ENCODE measurements at places on chromosomes 4 and X.

DNA sequence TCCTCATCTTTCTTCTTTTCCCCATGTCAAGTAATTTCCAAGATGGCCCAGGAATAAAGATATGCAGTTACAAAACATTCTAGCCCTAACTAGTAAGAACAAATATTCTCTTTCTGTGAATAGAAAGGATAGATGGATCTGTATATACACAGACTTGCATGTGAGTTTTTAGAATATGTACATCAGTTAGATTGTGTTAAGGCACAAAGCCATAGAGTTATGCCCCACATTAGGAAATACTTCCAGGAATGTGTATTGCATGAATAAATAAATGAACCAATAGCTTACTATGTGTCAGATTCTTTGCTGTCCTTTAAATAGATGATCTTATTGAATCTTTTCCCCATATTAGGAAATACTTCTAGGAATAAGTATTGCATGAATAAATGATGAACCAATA lies 46.0 kb upstream of the TMPRSS11E start:
- DNase-seq, result no peak

- no peak for DNase-seq
Observed at GRCh38 chrX:66163849-66164411, at the start of gene HEPH. Gene HEPH, plus strand, starts transcription at chrX:66164247. Its CDS starts 6,324 bp downstream, at chrX:66170571.

DNA sequence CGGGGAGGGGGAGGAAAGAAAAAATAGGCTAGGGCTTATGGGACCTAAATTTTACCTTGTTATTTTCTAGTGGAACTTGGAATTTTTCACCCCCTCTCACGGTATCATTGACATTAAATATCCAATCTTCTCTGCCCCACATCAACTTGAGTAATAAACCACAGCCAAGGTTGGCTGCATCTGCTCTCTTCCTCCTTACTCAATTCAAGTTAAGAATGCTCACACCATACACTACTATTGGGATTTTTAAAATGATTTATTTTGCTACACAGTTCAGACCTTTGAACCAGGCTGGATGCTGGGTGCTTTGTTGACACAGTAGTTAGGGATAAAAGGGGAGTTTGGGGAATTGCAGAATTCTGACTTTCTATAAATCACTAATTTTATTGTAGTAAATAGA lies 78.2 kb upstream of the DHX15 start:
- no peak for DNase-seq

GRCh38 chrX:129759576-129760061 lies 20.1 kb upstream of the SASH3 start:
- peak; percentile 2 for DNase-seq

DNA sequence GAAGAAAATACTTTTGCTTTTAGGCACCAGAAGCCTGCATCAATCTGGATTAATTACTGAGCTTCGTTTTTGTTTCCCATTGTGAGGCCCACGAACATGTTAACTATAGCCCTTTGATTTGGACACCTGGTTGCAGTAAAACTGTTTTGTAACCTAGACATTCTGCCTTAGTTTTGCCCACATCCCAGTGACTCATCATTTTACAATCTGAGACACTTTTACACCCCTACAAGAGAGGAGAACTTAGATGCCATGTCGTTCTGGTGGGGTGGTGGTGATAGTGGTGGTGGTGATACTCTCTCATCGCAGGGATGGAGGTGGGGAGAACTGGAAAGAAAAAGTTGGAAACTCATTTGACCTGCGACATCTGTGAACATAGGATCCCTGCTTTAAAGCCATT lies 1257.2 kb downstream of the ADGRL3 start:
- no peak for DNase-seq

DNA sequence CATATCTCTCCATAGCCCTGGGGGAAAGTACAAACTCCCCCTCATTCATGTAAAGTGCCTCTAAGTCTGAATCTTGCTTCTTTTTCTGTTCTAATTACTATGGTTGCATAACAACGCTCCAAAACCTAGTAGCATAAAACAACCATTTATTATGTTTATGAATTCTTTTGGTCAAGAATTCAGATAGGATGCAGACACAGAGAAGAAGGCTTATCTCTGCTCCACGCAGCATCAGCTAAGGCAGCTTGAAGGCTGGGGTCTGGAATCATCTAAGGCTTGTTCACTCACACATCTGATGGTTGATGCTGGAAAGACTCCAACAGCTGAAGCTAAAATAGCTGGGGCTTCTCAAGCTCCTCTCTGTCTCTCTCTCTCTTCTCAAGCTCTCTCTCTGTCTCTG lies 564.5 kb downstream of the ZNF674 start:
- no peak for DNase-seq

- DNase-seq, result no peak
Observed at GRCh38 chrX:22234380-22234779, 38.3 kb upstream of the CBLL2 start.

DNA sequence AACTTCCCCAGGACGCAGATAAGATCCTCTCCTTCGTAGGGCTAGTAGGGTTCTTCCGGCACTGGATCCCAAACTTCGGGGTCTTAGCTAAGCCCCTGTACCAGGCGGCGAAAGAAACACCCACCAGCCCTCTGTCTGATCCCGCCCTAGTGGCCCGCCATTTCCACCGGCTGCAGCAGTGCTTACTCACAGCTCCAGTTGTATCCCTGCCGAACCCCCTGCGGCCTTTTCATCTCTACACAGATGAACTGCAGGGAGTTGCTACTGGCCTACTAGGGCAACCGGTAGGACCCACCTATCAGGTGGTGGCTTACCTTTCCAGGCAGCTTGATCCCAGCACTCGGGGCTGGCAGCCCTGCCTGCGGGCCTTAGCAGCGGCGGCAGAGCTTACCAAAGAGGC lies 961.2 kb downstream of the RPA4 start:
- no peak for DNase-seq

DNA sequence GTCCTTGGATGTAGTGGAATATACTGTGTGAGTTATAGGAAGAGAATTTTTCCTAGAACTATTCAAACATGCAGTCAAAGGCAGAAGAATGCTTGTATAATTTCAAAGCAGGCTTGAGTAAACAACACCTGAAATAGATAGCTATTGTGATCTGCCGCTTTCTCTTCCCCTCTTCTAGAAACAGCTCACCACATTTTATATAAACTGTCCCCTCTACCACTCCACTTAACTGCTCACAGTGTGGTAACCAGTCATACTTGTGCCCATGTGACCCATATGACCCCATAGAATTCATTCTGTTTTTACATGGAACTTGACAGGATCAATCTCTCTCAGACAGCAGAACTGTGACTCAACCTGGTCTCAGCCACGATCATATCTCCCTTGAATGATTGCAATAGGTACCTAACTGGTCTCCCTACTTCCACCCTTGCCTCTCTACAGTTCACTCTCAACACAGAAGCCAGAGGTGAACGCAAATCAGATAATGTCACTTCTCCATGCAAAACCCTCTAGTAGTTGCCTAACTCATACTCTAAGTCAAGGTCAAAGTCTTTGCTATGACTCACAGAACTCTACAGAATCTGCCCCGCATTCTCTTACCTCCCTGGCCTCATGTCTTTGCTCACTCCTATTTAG lies 85.6 kb upstream of the EFHC2 start:
- DNase-seq, result no peak

DNA sequence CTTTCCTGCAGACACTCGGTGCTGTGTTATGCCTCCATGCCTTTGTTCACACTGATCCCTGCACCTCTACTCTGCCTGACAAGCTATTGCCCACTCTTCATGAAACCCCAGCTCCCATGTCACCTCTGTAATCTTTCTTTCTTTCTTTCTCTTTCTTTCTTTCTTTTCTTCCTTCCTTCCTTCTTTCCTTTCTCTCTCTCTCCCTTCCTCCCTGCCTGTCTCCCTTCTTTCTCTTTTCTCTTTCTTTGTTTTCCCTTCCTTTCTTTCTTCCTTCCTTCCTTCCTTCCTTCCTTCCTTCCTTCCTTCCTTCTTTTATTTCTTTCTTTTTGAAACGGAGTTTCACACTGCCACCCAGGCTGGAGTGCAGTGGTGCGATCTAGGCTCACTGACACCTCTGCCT lies 12.5 kb downstream of the GJB1 start:
- no peak for DNase-seq

- no peak for DNase-seq
Observed at GRCh38 chr4:112973750-112974251, 75.7 kb upstream of the ANK2 start.

- DNase-seq, result no peak
Observed at GRCh38 chrX:21639775-21640174, 18.4 kb downstream of the KLHL34 start.

GRCh38 chr4:145047151-145047550 lies 50.8 kb downstream of the ANAPC10 start:
- DNase-seq, result no peak

DNA sequence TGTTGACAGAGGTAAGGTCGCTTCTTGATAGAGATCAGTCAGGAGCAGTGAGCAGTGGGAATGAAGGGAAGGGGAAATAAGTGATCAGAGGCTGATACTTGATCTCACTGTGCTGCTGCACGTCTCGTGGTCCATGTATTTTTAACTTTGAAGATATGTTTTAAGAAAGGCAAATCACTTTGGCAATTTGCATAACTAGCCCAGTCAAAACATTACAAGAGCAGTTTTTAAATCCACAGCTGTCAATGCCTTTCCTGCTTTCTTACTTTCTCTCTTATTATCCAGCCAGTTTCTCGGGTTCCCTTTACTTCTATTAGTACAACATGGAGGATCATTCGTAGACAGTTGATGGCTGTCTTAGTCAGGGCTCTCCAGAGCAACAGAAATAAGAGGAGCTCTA lies 472.8 kb downstream of the TMA16 start:
- DNase-seq, result no peak

DNA sequence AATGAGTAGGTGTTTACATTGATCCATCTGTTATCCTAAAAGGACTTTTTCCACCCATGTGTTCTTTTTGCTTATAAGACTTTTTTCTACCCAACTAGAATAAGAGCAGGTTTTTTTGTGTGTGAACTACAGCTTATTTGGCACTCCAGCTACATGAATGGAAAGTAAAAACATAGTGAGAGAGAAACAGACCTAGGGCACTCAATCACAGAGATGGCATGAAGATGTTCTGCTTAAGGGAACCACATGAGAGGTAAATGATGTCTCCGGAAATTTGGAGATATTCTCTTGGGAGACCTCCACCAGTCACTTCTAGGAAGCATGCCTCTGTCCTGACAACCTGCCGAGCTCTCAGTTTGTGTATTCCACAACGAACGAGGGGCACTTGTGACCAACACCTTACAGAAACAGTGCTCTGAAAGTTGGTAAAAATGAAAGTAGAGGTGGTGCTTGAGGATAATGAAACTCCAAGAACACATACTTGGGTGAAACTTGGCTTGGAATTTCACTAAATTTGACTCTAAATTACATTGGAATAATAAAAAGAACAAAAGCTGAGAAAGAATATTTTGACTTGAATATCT lies 788.4 kb upstream of the GALNTL6 start:
- no peak for DNase-seq

DNA sequence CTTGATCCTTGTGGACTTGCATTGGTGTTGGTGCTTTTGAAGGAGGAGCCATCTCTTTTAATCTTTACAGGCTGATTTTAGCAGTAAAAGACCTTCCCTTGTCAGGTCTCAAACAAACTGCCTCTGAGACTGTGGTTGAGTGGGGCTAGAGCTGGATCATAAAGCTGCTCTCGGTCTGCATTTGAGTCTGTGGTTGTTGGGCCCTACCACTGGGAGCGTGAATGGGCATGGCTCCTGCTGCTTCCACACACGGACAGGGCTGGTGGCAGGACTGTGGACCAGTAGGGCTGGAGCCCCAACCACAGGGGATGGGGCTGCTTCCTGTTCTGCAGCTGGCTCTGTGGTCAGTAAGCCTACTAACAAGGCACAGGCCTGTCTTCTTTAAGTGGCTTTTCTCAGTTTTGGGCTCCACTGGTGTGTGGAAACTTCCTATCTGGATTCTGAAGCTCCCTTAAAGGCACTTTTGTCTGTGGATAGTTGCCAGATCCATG lies 130.6 kb downstream of the RBM46 start:
- DNase-seq, result no peak

DNA sequence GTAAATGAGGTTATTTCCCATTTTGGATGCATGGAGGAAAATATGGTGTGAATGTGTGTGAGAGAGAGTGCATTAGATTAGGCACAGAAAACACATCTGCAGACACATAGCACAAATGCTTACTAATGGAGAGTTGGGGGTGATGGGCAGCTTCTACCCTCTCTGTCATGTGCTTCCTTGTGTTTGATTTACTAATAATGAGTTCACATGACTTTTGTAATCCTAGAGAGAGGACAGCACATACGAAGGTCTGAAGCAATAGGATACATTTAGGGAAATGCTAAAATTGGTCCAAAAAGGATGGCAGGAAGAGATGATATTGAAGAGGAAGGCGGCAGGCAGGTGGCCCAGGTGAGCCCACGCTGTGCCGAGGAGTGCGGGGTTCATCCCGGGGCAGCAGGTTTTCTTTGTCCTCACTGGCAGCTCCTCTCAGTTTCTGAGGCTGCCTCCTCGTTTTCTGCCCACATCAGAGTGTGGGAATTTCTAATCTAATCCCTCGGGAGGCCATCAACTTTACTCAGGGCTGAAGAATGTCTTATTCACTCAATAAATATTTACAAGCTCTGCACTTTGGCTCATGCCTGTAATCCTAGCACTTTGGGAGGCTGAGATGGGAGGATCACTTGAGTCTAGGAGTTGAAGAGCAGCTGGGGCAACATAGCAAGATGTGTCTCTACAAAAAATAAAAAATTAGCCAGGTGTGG lies 15.9 kb upstream of the MAP9 start:
- no peak for DNase-seq

GRCh38 chr4:53364624-53365023 lies 1.2 kb downstream of the SCFD2 start:
- no peak for DNase-seq

DNA sequence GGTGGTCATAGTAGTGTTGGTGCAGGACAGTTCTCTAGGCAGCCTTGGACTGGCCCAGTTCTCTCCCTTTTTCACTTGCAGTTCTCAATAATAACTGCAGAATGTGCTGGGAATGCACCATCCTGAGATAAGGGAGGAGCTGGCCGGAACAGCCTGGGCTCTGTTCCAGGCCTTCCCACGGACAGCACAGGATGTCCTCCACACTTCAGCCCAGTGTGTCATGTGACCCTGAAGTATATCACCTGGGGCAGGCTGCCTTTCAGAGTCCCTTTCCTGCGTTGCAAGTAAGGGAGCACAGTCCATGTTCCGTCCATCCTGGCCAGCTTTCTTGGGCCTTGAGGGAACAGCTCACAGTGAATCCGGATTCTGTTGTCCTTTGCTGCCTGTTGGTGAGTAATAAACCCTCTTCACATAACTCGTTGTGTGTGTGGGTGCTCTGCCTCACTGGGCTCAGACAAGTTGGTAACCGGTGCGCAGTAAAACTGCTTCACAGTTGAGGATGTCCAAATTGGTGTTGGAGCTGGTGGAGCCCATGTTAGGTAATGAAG lies 32.3 kb upstream of the BBS12 start:
- DNase-seq, result no peak

DNA sequence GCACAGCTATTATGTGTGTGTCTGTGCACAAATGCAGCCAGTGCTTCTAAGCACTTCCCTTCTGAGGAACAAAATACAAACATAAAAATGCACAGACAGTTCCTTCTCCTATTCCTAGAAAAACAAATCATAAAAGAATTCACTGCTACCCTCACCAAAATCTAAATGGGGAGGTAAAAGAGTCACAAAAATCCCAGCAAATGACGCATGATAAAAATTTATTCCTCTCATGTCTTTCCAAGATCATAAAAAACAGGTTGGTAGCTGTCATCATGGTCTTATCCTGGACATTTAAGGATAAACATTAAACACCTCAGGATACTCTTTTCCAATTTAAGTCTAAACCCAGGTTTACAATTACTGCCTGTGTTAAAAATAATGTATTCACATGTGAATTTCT lies 124.9 kb downstream of the ADAMTS3 start:
- DNase-seq, result no peak

GRCh38 chr4:94507281-94507680 lies 55.5 kb downstream of the PDLIM5 start:
- no peak for DNase-seq

All from erythroblast (primary cell).